AG09319 (cell line): ENCODE measurements at places on chromosomes 11 and 22.

- DNase-seq = no peak
These were observed 1.7 kb downstream of the STX3 start for GRCh38 chr11:59756845-59757244.

DNA sequence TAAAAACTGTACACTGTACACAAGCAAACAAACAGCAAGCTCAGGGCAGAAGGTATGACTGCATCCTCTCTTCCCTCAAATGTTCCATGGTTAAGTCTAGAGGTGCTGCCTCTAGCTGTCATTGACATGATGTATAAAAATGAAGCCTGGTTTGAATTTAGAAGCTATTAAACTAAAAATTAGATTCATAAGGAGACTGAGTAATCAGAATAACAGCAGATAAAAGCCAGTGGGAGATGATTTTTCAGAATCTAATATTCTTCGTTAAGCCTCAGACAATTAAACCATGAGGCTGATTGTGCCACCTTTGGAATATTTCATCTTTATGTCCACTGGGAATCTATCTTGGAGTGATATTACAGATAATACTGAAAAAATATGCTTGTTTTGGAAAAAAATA, 101.4 kb upstream of the ZC3H12C start:
- no peak for DNase-seq

- DNase-seq = no peak
These were observed 34.6 kb downstream of the ZNRF3 start for GRCh38 chr22:28917747-28918549.

GRCh38 chr22:26651815-26652214, 5.6 kb upstream of the MIAT start:
- no peak for DNase-seq

DNA sequence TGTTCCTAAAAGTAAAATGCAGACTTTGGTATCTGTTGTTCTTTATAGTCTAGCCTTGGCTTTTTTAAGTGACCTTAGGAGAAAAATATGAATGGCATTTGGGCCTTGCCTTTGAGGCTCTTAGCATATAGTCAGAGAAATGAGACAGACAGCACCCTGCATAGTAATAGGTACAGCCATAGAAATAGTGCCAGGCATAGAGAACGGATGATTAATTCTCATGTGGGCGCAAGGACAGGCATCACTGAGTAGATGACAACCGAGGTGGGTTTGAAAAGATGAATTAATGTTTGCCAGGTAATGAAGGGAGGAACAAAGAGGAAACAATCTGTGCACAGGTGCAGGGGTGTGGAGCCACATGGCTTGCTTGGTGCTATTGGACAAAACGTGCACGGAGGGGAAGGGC, 90.5 kb downstream of the BMAL1 start:
- DNase-seq = no peak
